ENCODE measurements at places on chromosomes 1 and 21.

- DNase-seq, result no peak
Observed at GRCh38 chr1:88618331-88618730, 65.7 kb upstream of the PKN2 start.

- no peak for DNase-seq
Observed at GRCh38 chr1:151403612-151404011, 4.2 kb downstream of the PSMB4 start.

DNA sequence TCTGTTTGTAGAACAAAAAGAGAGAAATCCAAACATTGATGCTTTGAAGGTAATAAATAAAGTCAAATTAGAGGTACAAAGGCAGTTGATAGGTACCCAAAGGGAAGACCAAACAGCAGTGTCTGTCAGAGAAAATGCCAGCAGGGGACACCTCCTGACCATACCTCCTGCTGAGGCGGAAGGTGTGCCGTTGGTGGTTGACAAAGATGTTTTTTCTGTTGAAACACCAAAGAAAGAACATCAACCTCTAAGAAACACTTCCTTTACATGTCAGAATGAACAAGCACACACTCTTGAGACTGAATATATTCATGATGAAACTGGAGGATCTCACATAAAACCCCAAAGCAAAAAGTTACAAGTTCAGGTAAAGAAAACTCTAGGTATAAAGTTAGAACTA is 128.3 kb downstream of the MACF1 start:
- DNase-seq, result no peak

DNA sequence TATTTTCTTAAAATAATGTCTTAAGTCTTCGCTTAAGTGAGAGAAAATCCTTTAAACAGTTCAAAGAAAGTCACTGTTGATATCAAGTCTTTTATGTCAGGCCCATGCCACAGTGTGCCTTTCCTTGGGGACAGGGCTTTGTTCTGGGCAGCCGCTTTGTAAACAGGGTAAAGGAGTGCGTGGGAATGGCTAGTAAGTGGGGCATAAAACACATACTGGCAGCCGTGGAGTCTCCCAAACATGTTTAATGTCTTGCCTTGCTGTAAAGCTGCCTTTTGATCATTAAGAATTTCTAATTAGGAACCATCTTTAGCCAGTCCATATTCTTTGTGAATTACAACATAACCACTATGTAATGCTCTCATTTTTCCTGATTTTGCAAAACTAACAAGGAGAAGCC is 99.7 kb downstream of the PHTF1 start:
- DNase-seq, result no peak

GRCh38 chr1:5844442-5844841 is 147.8 kb downstream of the NPHP4 start:
- no peak for DNase-seq

DNA sequence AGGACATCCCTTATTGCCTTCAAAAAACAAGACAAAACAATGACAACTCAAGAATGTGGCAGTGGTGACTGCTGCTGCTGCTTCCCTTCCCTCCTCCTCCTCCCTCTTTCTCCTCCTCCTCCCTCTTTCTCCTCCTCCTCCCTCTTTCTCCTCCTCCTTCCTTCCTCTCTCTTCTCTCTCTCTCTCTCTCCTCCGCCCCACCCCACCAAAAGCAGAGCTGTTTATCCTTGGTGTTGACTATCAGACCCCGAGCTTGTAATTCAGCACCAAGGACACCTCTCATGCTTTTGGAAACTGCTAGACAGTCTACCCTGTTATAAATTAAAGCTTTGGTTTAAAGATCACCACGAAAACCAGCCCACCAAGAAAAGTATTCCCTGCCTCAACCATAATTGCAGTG is 72.4 kb upstream of the IFNAR2 start:
- peak; percentile 46 for DNase-seq

- no peak for DNase-seq
Observed at GRCh38 chr1:153361480-153362109, 3.9 kb downstream of the S100A9 start.

DNA sequence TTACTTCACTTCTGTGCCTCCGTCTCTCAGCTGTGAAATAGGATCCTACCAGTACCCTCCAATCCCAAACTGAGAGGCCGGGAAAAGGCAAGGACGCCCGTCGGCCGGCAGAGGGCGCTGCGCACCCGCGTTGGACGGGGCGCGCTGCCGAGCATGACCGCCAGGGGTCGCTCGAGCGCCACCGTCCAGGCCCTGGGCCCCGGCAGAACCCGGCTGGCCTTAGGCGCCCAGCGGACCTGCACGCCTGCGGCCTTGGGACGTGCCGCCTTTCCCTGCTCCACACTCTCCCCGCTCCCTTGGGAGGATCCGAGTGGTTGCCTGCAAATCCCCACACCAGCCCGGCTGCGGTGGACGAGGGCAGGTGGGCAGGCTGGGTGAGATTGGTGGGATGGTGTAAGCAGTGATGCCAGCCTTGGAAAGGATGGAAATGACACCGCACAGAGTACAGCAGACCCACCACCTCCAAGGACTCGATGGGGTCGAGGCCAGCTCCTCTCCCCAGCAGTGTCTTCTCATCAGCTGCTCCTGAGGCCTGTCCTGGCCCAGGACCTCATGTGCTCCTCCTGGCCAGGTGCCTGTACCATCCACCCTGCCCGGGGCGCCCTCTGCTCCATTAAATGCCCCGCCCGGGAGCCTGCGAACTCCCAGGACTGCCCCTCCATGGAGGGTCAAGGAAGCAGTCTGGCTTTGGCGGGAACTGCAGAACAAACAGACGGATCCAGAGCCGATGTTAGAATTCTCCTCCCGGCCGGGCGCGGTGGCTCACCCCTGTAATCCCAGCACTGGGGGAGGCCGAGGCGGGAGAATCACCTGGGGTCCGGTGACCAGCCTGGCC is 47.4 kb upstream of the LBR start:
- DNase-seq, result peak; percentile 94

DNA sequence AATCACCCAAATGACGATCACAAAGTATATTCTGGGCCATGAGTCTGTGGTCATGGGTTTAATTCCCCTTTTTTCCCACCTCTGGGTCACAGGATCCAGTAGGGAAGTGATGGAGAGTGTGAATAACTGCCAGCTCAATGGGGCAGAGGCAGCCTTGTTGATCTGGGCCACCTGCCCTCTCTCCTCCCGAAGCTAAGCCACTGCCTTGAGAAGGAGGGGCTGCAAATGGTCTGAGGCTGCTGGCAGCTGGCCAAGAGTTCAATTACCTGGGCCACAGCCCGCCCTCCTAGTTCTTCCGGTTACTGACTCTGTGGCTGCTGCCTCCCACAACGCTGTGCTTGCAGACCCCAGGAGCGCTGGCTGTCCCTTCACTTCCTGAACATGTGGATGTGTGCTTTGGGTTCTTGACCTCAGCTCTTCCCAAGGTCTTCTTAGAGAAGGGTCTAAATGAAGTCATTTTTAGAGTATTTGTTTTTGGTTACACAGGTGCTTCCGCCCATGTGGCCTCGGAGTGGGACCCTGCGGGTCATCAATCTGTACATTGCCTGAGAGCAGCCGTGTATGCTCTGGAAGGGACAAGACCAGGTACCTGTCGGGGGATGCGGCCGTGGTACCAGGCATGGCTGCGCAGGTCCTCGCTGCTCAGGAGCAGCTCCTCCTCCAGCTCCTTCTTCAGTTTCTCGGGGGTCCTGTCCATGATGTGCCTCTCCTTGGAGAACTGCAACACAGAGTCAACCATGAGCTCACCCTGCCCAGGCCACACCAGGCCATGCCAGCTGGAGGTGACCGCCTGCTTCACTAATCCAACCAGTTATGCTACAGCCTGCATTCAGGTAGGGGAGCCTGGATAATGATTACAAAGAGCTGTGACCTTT is 89.7 kb downstream of the BCAR3 start:
- peak; percentile 64 for DNase-seq

DNA sequence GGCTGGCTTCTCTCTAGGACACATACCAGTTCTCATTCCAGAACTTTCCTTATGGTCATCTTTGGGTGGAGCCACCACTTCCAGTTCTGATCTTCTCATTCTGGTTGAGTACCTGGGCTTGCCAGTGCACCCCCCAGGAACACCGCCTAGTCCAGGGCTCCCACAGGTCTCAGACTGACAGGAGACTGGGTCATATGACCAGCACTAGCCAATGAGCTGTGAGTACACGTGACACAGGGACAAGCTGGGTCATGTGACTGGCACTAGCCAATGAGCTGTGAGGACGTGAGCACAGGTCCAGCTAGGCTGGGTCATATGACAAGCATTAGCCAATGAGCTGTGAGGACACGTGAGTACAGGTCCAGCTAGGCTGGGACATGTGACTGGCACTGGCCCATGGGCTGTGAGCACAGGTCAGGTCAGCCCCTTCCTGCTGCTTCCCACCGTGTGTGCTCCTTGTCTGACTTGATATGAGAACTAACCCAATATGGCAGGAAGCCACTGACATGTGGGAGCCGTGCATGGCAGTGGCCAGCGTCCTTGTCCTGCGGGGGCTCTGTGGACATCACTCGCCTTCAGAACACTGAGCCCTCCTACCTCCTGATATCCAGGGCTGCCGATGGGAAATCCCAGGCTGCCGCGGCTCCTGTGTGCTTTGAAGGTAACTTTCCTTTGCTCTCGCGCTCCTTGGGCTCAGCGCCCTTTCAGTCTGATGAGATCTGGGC is 22.7 kb downstream of the KRTAP10-1 start:
- peak; percentile 86 for DNase-seq

- DNase-seq, result peak; percentile 82
Observed at GRCh38 chr1:167165948-167166689, 54.6 kb upstream of the POU2F1 start.

DNA sequence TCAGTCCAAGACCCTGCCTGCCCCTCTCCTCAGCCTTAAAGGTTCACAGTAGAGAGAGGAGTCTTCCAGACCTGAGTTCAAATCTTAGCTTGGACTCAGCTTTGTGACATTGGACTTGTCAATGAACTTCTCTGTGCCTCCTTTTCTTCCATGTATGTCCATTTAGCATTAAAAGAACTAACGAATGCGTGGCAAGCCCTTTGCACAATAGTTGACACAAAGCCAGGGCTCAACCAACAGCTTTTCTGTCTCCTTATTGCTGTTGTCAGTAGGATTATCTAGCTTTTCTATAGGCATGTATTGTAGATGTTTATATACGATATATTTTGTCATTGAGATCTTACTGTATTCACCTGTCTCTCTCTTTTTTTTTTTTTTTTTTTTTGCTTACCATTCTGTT is 450.8 kb downstream of the PTPRU start:
- DNase-seq, result no peak

DNA sequence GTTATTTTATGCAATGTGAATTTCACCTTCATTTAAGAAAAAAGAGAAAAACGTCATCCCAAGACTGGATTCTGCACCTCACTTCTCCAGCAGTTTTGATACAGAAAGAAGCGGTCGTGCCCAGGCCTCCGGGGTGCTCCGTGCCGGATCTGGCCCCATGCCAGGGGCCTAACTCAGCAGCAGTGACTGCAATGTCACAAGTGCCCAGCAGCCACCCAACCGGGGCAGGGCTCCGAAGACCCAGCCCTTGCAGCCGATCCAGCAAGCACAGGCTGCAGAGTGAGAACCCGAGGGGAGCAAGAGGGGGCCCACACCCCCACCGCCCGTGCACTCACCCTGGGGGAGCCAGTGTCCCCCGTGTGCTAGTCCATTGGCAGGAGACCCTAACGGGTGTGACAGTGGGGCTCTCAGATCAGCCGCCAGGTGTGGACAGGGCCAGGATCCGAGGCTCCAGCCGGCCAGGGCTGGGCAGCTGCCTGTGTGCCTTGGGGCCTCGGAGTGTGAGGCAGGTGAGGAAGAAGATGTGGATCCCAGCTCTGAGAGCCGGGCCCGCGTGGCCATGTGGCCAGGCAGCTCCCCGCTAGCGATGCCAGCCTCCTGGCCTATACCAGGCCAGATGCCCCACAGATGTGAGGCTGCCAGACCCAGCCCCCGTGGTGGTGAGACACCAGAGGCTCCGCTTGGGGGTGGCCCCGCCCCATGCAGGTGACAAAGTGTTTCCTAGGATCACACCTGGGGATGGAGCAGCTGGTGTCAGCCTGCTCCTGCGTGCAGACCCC is 60.6 kb downstream of the MEGF6 start:
- DNase-seq, result no peak

DNA sequence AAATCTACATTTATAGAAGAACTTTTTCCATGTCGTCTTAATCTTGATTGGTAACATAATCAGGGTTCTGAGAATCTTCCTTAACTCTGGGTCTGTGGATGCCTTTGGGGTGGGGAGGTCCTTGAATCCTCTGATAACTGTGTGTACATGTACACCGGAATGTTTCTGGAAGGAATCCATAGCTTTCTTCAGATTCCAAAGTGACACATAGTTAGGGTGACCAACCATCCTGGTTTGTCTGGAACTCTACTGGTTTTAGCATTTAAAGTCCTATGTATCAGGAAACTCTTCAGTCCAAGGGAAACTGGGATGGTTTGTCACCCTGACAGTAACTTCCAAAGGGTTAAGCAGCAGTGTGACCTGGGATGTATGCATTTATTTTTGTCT is 16.8 kb downstream of the STRIP1 start:
- no peak for DNase-seq

GRCh38 chr1:239870194-239870593 is 221.5 kb upstream of the FMN2 start:
- DNase-seq, result no peak

DNA sequence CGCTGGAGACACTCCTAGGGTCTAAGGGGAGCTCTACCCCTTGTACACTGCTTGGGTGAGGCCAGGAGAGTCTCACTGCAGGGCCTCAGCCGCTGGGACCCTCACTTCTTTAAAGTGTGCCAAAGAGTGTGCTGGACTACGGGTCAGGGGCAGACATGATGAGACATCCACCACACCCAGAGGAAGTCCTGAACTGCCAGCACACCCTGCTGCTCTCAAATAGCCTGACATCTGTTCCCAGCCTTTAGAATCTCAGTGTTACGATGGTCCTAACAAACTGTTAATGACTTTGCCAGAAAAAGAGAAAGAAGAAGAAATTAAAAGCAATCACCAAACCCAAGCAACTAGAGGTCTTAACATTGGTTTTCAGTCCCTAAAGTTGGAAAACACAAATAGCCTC is 49.0 kb downstream of the MRPL37 start:
- no peak for DNase-seq

GRCh38 chr1:110676970-110677369 is 2.2 kb upstream of the KCNA3 start:
- DNase-seq, result no peak

DNA sequence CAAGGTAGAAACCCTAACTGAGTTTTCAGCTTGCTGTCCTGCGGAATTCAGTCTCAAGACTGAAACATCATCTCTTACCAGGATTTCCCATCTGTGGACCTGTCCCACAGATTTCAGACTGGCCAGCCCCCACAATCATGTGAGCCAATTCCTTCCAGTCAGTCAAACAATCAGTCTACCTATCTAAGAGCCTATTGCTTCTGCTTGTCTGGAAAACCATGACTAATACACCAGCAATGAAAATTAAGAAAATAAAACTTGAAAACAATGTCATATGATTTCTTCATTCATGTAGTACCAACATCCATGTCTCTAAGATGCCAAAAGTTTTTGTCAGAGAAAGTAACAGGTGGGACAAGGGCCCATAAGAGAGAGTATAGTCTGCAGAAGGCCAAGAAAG is 57.6 kb upstream of the CRB1 start:
- no peak for DNase-seq

DNA sequence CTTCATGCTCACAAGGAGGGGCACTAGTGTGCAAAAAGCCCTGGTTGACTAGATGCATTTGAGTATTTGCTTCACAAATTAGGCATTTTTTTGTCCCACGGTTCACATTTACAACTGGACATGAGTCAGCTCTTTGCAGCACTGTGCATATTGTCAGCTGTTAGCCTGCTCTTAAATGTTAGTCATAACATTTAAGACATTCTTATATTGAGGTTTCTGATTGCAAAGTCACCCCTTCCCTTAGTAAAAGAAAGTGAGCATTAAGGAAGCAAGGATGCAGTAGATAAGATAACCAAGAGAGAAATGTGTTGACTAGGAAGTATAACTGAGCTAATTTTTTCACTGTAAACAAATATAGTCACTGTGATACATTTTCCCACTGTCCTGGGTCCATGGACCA is 132.6 kb upstream of the CTTNBP2NL start:
- no peak for DNase-seq

Measured in iPS-NIHi11 (cell line).